ENCODE measurements at places on chromosomes 7 and 10. TPM values are rescaled to one million over a fixed set of nuclear protein-coding genes. Genes with fewer than 3 reads are reported as not detected.

The KCNH2 gene
- polyA plus RNA-seq, result not detected

The TLX1 gene
- not detected for polyA plus RNA-seq

The INMT gene
- not detected for polyA plus RNA-seq

The ATG9B gene
- polyA plus RNA-seq, result 0.20 TPM

The AKR1C8 gene
- not detected for polyA plus RNA-seq

The STEAP1B gene
- 2.1 TPM for polyA plus RNA-seq

The GBX1 gene
- polyA plus RNA-seq, result not detected

The PLEKHS1 gene
- not detected for polyA plus RNA-seq

The ANKRD1 gene
- 0.02 TPM for polyA plus RNA-seq

The DLX5 gene
- polyA plus RNA-seq, result 0.26 TPM

The SVOPL gene
- not detected for polyA plus RNA-seq

The AP3M1 gene
- 11.4 TPM for polyA plus RNA-seq

The GRIFIN gene
- not detected for polyA plus RNA-seq

DNA sequence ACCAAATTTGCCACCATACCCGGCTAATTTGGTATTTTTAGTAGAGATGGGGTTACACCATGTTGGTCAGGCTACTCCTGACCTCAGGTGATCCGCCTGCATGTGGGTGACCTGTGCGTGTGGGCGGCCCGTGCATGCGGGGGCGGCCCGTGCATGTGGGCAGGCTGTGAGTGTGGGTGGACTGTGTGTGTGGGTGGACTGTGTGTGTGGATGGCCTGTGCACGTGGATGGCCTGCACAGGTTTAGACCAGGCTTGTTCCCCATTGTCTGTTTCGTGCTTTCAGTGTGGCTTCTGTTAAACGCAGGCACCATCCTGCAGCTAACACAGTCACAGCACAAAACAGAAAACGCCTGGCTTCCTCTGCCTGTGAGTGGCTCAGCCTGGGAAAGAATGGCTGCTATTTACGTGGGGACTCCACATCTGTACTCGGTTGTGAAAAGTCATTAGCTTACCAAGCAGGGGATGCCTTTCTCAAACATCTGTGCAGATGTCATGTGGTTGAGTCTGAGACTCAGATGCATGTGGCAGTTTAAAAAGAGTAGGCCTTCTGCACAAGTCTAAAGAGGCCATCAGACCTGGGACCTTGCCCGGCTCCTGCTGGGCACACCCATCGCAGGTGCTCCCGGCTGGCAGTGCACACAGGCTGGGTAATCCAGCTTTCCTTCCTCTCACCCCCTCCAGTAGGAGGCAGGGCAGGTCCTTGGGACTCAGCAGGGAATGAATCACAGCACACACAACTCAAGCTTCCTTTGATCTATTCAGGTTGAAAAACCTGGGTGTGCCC, 91.6 kb downstream of the COBL start:
- peak; percentile 18 for DNase-seq

- peak; percentile 6 for DNase-seq
Measured at GRCh38 chr10:126598009-126598408, 72.5 kb downstream of the C10orf90 start.

GRCh38 chr10:20877554-20877953, 19.6 kb downstream of the NEBL start:
- DNase-seq, result no peak

- DNase-seq, result no peak
Measured at GRCh38 chr7:9200626-9201025, 767.2 kb downstream of the NXPH1 start.

DNA sequence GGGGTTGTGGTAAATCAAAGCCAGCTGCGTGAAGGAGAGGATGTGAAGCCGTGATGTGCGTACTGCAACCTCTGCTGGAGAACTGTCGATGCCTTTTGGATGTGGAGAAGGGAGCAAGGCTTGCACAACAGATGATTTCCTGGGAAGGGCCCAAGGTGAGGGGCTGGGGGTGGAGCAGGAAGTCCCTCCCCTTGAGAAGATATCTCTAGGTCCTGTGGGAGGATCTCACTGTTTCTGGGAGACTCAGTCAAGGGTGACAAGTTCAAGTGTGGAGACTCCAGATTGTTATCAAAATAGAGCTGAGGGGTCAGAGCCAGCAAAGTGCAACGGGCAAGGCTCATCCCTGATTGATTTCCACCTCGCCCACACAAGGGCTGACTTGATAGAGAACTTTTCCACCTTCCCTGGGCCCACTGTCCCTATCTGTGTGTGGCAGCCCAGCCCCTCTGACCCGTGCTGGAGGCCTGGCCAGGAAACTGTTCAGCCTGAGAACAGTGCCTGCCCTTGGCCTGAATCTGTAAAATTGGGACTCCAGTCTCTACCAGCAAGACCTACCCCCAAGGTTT, 55.0 kb downstream of the COL13A1 start:
- DNase-seq, result no peak

DNA sequence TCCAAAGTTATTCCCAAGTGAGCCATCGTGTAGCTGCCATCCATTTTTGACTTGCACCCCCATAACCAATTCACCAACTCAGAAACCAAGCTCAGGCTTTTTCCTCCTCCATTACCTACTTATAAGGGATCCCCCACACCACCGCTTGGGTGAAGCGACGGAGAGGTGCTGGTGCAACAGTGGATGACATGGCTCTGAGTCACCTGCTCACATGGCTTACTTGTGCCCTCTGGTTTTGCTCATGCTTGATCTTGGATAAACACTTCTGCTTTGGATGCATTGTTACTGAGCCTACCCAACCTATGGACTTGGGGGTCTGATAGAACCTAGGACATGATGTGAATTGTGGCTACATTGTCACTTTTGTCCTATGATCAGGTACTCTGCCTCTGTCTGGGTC, 12.0 kb upstream of the AKR1B1 start:
- peak; percentile 87 for DNase-seq

DNA sequence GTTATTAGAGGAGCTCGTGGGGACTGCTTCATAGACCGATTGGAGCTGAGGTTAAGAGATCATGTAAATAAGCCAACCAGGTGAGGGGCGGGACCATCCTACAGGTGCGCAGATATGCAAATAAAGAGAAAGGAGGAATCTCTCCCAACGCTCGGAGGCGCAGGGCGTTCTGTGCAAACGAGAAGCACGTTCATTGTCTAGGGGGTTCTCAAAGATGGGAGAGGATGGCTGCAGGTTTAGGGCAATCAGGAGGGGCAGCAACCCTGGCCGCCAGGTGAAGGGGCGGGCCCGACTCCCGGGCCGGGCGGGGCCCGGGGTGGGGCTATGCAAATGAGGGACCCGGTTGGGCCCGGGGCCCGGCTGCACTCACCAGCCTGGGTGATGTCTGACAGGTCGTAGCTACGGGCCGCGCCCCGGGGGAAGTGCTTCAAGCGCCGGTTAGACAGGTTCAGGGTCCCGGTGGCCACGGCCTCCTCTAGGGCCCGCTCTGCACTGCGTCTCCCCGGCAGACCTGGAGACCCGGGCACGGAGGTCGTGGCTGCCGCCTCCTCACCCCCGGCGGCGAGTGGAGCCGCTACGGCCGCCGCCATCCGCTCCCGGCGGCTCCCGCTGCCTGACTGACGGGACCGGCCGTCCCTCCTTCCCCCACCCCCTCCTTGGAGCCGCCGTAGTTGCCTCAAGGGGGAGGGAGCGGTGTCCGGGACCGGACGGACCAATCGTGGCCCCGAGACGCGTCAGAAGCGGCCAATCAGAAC, at the start of gene LRCH4:
Gene LRCH4 (minus strand): TSS at position 619 of the 755 bp plus-strand sequence. CDS start 29 bp downstream, at position 590.
- peak; percentile 76 for DNase-seq

- no peak for DNase-seq
Measured at GRCh38 chr7:127995881-127996215, 35.4 kb downstream of the LRRC4 start.

GRCh38 chr10:74683621-74684364, 142.6 kb upstream of the KAT6B start:
- DNase-seq, result no peak

DNA sequence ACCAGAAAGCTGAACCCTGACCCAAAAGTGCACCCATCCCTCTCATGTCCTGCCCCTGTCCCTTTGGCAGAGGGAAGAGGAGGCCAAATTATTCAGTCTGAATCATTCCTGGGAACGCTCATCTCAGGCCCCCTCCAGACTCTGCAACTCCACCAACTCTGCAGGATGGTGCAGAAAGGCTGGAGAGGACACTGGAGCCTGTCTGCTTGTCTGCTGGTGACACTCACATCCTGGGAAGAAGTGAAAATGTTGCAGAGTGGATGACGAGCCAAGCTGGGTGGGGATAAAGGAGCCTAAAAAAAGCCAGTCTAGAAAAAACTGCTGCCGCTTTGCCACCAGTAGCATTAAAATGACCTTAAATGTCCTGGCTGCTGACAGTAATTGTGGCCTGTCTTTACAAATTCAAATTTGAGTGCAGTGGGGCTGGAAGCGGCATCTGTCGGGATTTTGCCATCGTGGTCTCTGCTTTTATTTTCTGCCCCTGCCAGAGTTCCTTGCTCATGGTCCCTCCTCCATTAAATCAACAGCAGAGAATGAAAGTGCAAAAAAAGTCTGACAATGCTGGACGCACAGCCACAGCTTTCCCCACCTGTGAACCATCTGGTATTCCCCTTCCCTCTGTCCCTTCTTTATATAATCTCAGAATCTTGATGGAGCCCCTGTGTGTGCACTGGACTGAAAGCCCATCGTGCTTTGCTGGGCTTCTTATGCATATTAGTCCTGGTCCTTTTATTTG, 63.9 kb downstream of the STK17A start:
- no peak for DNase-seq

DNA sequence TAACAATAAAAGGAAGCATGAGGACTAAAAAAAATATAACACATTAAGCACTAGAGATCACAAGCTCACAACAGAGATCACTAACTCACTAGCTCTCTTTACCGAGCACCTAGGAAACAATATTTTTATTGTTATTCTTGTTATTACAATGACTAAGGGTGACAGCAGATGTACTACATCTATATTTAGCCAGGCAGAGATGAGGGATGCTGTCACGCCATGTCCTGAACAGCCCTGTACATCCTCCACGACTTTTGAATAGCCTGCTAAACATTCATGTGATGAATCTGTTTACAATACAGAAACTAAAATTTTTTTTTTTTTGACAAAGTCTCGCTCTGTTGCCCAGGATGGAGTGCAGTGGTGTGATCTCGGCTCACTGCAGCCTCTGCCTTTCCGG, 22.7 kb downstream of the FAM133B start:
- no peak for DNase-seq

GRCh38 chr10:124524991-124525653, 63.5 kb downstream of the LHPP start:
- DNase-seq, result peak; percentile 6

DNA sequence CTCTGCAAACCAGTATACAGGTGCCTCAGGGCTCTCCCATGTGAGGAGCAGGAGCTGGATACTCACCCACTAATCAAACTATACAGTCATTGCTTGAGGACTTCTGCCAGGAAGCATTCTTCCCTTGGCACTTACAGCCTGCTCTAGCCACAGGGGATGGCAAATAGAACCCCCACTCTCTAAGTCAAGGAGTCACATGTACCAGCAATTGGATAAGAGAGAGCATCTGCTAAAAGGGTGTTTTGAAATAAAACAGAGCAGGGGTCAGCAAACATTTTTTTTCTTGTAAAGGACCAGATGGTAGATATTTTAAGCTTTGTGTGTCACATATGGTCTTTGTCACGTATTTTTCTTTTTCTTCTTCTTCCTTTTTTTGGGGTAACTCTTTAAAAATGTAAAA, 865.2 kb upstream of the GHITM start:
- DNase-seq, result peak; percentile 28

GRCh38 chr7:77903597-77903996, 105.0 kb downstream of the PHTF2 start:
- DNase-seq, result no peak

- peak; percentile 98 for DNase-seq
Measured at GRCh38 chr10:103870516-103870915, 15.1 kb upstream of the SH3PXD2A start.

- peak; percentile 64 for DNase-seq
Measured at GRCh38 chr10:24465124-24465874, 256.4 kb downstream of the KIAA1217 start.

DNA sequence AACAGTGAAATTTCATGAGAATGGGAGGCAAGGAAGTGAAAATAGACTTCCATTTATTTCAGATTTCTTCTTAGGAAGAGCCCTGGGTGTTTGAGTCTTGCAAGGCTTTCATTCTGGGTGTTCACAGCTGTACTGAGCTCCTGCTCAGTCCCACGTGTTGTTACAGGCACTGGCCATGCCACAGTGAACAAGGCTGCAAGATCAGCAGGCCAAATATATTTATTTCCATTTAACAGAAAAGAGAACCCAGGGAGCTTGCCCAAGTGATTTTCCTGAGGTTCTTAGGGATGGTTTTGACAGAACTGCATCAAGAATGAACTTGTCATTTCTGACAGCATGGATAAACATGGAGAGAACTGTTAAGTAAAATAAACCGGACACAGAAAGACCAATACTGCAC, 54.5 kb upstream of the CD36 start:
- DNase-seq, result no peak

- DNase-seq, result no peak
Measured at GRCh38 chr7:126578338-126578737, 674.4 kb downstream of the GRM8 start.

Measured in foreskin keratinocyte (primary cell).